G401 (cell line): ENCODE measurements at places on chromosomes 4 and X. TPM values are rescaled to one million over a fixed set of nuclear protein-coding genes. Genes with fewer than 3 reads are reported as not detected.

DNA sequence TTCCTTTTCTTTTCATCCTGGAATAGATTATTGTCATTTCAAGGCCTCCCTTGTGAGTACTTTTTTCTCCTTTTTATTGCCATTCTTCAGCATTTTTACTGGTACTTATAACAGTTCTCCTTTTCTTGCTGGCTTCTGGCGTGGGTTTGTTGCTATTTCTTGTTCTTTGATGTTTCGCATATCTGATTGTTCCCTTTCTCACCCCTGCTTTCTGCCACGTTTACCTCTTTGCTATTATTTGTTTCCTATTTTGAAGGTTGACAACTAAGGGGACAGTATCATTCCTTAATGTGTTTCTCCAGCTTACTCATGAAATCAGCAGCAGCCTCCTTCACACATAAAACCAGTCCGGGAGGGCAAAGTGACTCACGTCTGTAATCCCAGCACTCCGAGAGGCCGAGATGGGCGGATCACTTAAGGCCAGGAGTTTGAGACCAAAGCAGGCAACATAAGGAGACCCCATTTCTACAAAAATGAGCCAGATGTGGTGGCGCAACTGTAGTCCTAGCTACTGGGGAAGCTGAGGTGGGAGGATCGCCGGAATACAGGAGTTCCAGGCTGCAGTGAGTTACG, 72.6 kb downstream of the DMD start:
- no peak for DNase-seq

DNA sequence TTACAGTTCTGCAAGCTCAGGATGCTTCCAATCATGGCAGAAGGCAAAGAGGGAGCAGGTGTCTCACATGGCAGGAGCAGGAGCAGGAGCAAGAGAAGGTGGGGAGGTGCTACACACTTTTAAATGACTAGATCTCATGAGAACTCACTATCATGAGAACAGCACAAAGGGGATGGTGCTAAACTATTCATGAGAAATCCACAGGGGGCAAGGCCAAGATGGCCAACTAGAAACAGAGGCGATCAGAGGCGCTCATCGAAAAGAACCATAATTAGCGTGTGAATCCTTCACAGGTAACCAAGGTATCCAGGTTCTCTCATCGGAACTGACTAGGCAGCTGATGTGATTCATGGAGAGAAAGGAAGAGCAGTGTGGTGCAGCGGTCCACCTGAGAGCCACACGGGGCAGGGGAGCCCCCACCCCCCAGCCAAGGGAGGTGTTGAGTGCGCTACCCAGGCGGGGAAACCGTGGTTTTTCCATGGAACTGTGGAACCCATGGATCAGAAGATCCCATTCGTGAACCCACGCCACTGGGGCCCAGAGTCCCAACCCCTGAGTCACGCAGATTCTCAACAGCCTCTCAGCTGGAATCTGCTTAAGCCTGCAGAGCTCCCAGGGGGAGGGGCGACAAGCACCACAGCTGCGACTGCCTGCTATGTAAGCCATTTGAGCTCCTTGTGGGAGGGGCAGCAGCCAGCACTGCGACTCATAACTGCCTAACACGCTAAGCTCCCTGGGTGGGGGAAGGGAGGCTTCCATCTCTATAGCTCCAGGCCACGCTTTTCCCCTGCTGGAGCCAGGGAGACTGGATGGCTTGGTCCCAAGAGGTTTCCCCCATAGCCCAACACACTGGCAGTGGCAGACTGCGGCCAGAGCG, 46.7 kb downstream of the FGF16 start:
- no peak for DNase-seq

TLL1 gene
- 0.98 and 1.4 TPM in 2 replicates for total RNA-seq

LONRF3 gene
- total RNA-seq: 0.37 TPM in 1 of 2 replicates, not detected in the other

DNA sequence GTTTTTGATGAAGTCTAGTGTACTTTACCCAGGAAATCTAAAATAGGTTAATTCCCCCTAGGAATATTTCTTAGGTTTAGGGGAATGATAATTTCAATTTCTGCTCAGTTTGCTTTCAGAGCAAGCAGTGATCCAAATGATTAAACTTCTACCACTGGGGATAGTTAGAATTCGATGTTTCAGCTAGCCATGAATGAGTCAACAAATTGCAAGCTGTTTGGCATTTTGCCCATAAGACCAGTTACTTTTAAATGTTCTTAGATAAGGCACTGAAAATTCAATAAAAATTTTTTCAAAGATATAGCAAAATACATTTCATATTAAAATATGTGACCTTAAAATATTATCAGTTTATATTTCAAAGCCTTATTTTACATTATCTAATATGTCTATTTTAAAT, 993.6 kb downstream of the ARAP2 start:
- DNase-seq: no peak

F8A3 gene
- total RNA-seq: not detected in 2 replicates

GRCh38 chr4:109183931-109184490, 118.4 kb downstream of the COL25A1 start:
- DNase-seq: peak; percentile 10

DNA sequence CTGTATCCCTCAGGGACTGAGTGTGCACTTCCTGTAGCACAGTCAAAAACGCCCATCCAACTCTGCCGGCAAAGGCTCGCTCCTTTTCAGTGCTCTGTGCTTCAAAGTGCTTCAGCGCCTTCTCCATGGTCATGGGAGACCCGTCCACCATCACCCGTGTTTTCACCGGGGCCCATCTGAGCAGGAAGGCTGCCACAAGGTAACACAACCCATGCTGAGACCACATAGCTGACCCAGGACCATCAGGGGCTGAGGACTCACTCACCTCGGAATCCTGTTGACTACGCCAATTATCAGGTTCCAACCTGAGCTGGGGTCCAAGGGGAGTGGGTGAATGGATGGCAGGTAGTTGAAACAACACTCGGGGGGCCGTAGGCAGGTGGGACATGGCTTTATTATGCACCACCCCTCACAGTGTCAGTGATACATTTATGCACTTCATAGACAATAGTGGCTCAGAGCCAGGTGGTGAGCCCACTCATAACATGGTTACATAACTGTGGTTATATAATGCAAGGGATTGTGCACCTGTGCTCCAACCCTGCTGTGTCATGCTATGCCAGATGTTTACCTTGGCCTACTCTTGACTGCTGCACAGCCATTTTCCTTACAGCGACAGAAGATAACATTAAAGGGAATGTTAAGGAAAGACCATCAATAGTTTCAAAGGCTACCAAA, 227.8 kb downstream of the ADGRL3 start:
- DNase-seq: no peak

DNA sequence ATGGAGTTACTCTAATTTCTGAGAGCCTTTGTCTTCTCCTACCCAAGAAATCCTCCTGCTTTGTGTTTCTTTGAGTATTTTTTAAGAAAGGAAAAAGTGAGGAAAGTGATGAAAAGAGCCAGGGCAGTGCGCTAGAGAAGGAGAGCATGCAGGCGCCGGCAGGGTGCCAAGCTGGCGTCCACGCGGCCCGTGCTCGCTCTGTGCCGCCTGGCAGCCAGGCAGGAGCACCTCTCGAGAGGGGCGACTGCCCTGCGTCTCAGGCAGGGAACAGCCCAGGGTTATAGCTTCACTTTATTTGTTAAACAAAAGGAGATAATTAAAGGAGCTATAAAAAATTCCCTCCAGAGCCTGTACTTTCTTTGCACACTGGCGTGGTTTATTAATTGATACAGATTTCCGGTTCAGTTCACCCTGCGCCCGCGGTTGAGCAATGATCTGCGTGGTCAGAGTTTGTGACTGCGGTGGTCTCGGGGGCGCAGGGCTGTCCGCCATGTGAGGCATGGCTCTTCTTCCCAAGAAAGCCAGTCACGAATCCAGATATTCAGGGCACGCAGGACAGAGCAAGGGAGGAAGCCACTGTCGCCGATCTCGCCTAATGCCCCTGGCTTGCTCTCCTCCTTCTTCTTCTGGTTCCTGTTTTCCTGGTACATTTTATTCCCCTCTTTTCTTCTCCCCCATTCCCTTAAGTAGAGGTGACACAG, 110.8 kb upstream of the PAQR3 start:
- peak; percentile 75 for DNase-seq

UCHL1 gene
- 900 and 922 TPM in 2 replicates for total RNA-seq

DNA sequence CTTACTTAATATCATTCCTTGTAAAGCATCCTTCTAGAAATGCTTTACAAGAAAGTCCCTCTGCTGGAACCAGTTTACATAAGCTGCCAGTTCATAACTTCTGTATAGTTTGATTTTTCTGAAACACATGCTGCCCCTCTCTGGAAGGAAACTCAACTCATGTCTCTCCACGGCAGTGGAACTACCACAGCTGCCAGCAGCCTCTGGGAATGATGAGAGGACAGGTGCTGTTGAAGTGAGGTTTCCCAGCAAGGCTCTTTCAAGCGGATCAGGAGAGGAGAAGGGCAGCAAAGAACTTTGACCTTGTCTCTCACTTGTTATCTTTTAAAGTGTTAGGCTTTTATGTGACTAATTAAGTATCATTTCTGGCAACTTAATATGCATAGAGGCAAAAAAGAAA, 7.3 kb downstream of the GRPR start:
- DNase-seq: no peak

GLRA3 gene
- total RNA-seq: not detected in 2 replicates
